Activated naive CD4-positive, alpha-beta T cell treated with anti-CD3 and anti-CD28 coated beads for 36 hours (primary cell): ENCODE measurements at places on chromosomes 2 and 18.

DNA sequence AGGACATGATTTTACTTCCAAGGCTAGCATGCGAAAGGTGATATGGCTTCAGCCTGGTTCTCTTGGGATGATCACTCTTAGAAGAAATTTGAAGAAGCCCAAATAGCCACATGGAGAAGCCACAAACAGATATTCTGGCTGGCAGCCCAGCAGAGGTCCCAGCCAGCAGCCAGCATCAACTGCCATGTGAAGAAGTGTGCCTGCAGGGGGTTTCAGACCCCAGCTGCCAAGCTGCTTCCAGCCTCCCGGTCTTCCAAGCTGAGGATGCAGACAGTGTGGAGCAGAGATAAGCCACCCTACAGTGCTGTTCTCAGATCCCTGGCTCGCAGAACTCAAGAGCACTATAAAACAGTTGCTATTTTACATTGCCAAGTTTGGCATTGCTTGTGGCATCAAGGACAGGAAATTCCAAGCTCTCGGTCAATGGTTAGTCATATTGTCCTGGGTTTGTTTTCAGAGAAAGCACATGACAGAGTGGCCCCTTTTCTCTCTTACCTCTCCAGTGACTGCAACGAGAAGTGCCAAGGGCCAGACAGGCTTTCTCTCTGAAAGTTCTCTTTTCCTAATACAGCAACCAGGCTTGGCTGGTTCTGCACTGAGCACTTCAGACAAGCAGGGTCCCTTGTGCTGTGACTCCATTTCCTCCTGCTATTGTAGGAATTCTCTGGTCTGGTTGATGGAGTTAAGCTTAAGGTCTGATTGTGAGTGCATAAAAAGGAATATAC is 223.7 kb downstream of the ANKRD30B start:
- no peak for DNase-seq

DNA sequence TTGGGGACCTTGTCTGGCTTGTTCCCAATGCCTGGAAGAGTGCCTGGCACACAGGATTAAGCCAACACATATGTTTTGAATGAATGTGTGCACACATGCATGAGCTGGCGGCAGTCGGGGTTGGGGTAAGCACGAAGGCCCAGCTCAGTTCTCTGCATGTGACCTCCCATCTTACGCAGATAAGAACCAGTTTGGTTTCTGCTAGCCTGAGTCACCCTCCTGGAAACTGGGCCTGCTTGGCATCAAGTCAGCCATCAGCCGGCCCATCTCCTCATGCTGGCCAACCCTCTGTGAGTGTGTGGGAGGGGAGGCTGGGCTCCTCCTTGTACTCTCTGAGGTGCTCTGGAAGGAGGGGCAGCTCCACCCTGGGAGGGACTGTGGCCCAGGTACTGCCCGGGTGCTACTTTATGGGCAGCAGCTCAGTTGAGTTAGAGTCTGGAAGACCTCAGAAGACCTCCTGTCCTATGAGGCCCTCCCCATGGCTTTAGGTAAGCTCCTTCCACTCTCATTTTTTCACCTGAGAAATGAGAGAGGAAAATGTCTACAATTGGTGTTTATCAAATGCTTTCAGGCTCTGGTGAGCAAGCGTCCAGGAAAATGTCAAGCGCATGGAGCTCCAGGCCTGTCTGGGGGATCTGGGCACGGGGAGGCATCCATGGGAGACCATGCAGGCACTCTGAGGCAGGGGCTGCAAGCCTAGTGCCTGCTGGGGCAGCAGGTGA is 9.7 kb upstream of the IL1RN start:
- peak; percentile 74 for DNase-seq

- no peak for DNase-seq
Observed at GRCh38 chr2:70469435-70469834, 84.2 kb downstream of the TGFA start.

- no peak for DNase-seq
Observed at GRCh38 chr2:40371525-40372282, 80.2 kb downstream of the SLC8A1 start.

- DNase-seq: no peak
Observed at GRCh38 chr2:19176977-19177376, 181.4 kb downstream of the OSR1 start.
